ENCODE measurements at places on chromosomes 3 and 15. TPM values are rescaled to one million over a fixed set of nuclear protein-coding genes. Genes with fewer than 3 reads are reported as not detected.

Gene ABTB1
- 80.4 TPM for total RNA-seq

- no peak for DNase-seq
These were observed 14.1 kb downstream of the SYNM start for GRCh38 chr15:99118801-99119546.

GRCh38 chr15:100348578-100348977, 6.8 kb upstream of the ADAMTS17 start:
- DNase-seq: no peak

Gene VGLL4
- total RNA-seq: 175 TPM

GRCh38 chr3:45211466-45212094, 14.5 kb downstream of the TMEM158 start:
- no peak for DNase-seq

- DNase-seq: peak; percentile 68
These were observed 26.5 kb downstream of the DAPK2 start for GRCh38 chr15:64019764-64020163.

Gene CFAP20DC
- total RNA-seq: 0.82 TPM

DNA sequence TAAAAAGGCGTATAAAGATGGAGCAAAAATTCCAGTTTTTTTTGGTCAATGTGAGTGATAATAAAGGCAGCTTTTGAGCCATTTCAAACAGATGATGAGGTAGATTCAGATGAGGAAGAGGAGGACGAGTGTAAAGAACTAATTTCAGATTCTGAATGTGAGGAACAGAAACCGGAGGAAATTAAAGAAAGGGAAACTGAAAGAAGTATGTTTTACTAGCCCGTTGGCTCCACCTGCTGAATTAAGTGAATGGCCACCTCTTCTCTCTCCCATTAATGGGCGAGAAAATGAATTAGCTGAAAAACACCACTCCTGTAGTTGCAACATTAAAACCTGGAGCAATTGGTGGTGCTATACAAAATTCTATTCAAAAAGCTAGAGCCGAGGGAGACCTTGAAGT, 55.4 kb downstream of the CYP19A1 start:
- no peak for DNase-seq

- DNase-seq: peak; percentile 59
These were observed 927 bp downstream of the CHDH start for GRCh38 chr3:53845103-53845880.

GRCh38 chr15:54803134-54803808, 393.5 kb downstream of the RSL24D1 start:
- DNase-seq: no peak

- no peak for DNase-seq
These were observed 17.7 kb downstream of the MUC20 start for GRCh38 chr3:195738274-195739044.

Data from transverse colon (tissue), 4 donors.